ENCODE measurements at places on chromosomes 13 and 19.

GRCh38 chr19:33434069-33434885, 60.8 kb downstream of the CEBPG start:
- no peak overlapping the region for H3K27ac ChIP-seq
- no peak overlapping the region for H3K4me3 ChIP-seq
- no peaks in the 10 kb centered on the region for H3K36me3 ChIP-seq
- H3K4me1 ChIP-seq: peaks cover 10% of the 10 kb centered on the region

DNA sequence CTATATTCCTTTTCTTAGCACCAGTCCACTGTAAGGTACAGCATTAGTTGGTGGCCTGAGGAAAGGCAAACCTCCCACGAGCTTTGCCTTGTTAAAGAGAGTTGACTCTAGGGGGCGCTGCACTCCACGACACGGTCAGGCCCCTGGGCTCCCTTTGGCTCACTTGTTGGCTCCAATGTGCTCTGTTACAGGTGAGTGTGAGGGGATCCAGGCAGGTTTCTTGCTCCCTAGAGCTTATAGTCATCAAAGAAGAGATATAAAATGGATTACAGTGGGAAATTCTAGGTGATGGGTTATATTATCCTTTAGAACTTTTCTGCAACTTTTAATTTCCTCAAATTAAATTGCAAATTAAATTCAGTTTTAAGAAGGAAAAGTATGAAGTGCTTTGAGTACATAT, 3.7 kb downstream of the WDR87 start:
- H3K36me3 ChIP-seq: no peaks in the 10 kb centered on the region
- peaks cover 2% of the 10 kb centered on the region for H3K27me3 ChIP-seq
- peaks cover 15% of the 10 kb centered on the region for H3K4me1 ChIP-seq
- no peak overlapping the region for H3K27ac ChIP-seq
- DNase-seq: peak; percentile 89

DNA sequence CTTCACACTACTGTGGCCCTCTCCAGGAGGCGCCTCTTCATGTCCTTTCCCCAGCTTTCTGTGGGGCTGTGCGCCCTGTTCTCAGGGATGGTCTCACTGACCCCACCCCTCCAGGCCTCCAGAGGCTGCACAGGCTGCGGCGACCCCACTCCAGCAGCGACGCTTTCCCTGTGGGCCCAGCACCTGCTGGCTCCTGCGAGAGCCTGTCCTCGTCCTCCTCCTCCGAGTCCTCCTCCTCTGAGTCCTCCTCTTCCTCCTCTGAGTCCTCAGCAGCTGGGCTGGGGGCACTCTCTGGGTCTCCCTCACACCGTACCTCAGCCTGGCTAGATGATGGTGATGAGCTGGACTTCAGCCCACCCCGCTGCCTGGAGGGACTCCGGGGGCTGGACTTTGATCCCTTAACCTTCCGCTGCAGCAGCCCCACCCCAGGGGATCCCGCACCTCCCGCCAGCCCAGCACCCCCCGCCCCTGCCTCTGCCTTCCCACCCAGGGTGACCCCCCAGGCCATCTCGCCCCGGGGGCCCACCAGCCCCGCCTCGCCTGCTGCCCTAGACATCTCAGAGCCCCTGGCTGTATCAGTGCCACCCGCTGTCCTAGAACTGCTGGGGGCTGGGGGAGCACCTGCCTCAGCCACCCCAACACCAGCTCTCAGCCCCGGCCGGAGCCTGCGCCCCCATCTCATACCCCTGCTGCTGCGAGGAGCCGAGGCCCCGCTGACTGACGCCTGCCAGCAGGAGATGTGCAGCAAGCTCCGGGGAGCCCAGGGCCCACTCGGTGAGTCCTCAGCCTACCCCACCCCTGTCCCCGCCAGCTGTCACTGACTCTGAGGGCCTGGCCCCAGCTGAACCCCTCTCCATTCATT, 11.2 kb downstream of the ARHGAP33 start:
- no peak overlapping the region for H3K4me3 ChIP-seq
- H3K27me3 ChIP-seq: no peaks in the 10 kb centered on the region
- no peak for DNase-seq
- no peaks in the 10 kb centered on the region for H3K4me1 ChIP-seq

GRCh38 chr13:111845621-111846351, 221.2 kb upstream of the SOX1 start:
- H3K27me3 ChIP-seq: peaks cover 9% of the 10 kb centered on the region
- no peak overlapping the region for H3K4me3 ChIP-seq
- DNase-seq: no peak

GRCh38 chr13:69956349-69956748, 151.3 kb upstream of the ATXN8OS start:
- H3K36me3 ChIP-seq: no peaks in the 10 kb centered on the region
- no peaks in the 10 kb centered on the region for H3K4me1 ChIP-seq
- no peak overlapping the region for H3K4me3 ChIP-seq
- H3K27ac ChIP-seq: no peak overlapping the region
- no peak for DNase-seq

DNA sequence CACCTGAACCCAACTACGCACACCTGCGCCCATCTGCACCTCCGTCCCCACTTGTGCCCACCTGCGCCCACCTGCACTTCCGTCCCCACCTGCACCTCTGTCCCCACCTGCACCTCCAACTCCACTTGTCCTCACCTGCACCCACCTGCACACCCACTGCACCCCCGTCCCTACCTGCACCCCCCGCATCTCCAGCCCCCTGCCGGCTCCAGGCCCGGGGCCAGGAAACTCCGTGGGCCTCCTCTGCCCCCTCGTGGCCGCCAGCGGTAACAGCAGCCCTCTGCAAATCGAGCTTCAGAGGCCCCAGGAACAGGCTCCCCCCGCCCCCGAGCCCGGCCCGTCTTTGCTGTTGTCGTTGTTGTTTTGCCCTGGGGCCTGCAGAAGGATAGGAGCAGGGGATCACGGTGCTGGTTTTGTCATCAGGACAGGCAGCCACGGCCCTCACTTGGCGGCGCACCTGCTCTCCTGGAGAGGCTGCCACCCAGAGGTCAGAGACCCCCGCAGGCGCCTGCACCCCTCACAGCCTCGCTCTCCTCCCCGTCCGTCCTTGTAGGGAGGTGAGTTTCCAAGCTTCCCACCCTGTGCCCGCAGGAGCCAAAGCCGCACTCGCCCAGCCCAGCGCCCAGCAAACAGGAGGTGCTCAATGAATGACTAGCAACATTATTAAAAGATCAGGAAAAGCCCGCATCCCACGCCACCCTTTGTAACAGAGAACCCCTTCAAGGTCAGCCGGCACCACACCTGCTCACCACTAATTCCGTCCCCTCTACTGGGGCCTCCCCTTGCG, 65.4 kb downstream of the GNG7 start:
- peak; percentile 84 for DNase-seq
- peaks cover 14% of the 10 kb centered on the region for H3K4me1 ChIP-seq
- H3K4me3 ChIP-seq: no peak overlapping the region
